Cardiac muscle cell (in vitro differentiated cells and primary cell): ENCODE measurements at places on chromosomes 11 and 22. TPM values are rescaled to one million over a fixed set of nuclear protein-coding genes. Genes with fewer than 3 reads are reported as not detected.

P4HA3 gene
- total RNA-seq: not detected in 2 replicates

ANO9 gene
- 0.51 TPM in 1 of 2 replicates, not detected in the other for total RNA-seq

OR52E5 gene
- not detected in 2 replicates for total RNA-seq

VPREB1 gene
- total RNA-seq: not detected in 2 replicates

MPZL2 gene
- 0.39 TPM in 1 of 2 replicates, not detected in the other for total RNA-seq

BIK gene
- total RNA-seq: 21.0 and 41.7 TPM in 2 replicates
